ENCODE measurements at places on chromosomes 12 and 14.

GRCh38 chr14:22305607-22306006 lies 283.4 kb downstream of the DAD1 start:
- peak; percentile 15 for DNase-seq

- no peak for DNase-seq
These were observed 2.1 kb upstream of the FAIM2 start for GRCh38 chr12:49905718-49906314.

- DNase-seq = no peak
These were observed 11.5 kb downstream of the SPTSSA start for GRCh38 chr14:34450542-34450915.

- no peak for DNase-seq
These were observed 49.7 kb downstream of the CYP46A1 start for GRCh38 chr14:99733540-99734405.

GRCh38 chr12:106493531-106493930 lies 89.3 kb upstream of the RFX4 start:
- DNase-seq = no peak

- DNase-seq = no peak
These were observed 100.7 kb downstream of the SMOC1 start for GRCh38 chr14:69979882-69980281.

DNA sequence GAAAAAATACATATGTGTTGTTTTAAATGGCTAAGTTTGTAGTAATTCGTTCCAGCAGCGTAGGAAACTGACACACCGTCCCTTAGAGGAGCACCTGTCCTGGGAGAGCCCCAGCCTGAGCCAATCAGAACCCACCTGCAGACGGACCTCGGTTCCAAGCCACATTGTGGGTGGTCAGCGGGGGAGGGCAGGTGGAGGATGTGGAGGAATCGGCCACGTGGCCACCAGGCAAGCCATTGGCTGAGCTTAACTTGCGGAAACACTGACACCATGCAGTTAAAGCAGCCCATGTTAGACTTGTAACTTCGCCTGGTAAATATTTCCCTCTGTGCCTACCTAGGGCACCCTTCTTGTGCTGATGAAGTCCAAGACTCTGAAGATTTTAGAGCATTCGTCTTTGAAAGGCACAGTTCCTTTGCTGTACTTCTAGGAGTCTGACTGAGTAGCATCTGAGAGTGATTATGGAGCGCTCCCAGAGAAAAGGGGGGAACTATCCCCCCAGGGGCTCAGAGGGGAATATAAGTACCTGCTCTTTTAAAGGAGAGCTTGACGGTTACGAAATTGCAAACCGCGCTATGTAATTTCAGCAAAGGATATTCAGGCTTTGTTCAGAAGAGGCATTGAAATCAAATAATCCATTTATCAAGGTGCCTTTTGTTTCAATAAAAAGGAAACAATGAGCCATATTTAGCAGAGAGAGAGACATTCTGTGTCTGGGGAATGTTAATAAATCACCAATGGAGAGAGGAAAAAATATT lies 135.7 kb downstream of the TMEM132C start:
- no peak for DNase-seq

DNA sequence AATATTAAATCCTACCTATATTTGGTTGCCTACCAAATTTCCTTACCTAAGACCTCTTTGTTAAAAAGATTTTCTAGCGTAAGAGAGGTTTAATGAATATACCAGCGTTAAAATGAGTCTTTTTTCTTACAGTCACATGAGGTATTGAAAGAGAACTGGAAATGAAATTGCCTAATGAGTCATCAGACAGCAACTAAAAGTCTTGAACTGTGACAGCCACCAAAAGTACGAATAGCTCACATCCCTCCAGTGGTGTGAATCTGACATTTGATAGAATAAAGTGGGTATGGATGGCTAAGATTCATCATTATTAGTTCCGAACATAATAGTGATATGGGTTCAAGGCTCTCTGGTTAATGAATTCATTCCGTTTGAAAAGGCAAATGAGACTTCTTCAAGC lies 1297.3 kb downstream of the AACS start:
- DNase-seq = no peak

GRCh38 chr12:92059960-92060359 lies 85.7 kb downstream of the BTG1 start:
- DNase-seq = no peak

- DNase-seq = no peak
These were observed 357.1 kb upstream of the PDE3A start for GRCh38 chr12:20011200-20011599.

- no peak for DNase-seq
These were observed 50.1 kb upstream of the OR5AU1 start for GRCh38 chr14:21205678-21206581.

DNA sequence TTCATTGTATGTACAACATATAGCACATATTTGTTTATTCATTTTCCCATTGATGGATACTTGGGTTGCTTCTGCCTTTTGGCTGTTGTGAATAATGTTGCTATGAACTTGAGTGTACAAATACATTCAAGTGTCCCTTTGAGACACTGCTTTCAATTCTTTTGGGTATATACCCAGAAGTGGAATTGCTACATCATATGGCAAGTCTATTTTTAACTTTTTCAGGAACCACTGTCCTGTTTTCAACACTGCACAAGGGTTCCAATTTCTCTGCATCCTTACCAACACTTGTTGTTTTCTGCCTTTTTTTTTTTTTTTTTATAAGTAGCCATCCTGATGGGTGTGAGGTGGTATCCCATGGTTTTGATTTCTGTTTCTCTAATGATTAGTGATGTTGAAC lies 15.9 kb downstream of the RBMS2 start:
- DNase-seq = no peak

DNA sequence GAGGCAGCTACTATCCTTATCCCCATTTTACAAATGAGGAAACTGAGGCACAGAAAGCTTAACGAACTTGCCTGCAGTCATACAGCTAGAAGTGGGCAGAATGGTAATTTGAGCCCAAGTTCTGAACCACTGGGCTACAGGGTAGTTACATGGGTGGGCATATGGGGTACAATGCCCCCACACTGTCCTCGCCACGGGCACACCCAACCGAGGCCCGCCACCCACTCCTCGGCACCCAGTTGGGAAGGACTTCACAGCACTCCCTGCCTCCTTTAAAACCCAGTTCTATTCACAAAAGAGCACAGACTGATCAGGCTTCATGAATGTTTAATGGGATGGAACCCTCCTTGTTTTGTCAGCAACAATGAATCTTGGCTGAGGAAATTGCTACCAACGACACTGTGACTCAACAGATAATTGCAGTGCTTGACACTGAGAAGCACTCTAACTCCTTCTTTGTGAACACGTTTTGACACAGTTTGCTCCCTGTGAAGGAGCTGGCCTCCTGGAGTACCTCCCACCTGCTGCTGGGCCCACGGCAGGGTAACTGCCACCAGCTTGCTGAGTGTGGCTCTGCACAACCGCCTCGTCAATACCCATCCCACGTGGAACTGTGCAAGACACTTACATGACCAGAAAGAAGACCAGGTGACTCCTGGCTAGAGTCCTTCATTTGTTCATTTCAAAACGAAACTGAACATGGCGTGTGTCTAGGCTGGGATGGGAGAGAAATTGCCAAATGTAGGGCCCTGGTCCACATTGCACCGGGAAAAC lies 63.5 kb downstream of the CLMN start:
- DNase-seq = no peak

DNA sequence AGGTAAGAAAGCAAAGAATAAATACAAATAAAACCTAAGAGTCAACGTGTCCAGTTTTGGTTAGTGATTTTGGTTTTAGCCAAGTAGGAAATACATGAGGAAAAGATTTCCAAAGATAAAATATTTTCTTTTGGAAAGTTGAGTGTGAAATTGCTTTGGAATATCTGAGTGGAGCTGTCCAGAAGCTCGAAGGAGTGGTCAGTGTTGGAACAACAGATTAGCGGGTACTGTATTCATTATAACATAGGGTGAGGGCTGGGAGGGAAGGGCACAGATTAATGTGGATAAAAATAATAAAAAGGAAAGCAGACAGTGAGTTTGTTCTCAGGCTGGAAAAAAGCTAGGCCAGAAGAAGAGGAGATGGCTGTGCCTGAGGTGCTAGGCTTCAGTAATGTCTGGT lies 101.5 kb upstream of the SLCO1C1 start:
- no peak for DNase-seq

DNA sequence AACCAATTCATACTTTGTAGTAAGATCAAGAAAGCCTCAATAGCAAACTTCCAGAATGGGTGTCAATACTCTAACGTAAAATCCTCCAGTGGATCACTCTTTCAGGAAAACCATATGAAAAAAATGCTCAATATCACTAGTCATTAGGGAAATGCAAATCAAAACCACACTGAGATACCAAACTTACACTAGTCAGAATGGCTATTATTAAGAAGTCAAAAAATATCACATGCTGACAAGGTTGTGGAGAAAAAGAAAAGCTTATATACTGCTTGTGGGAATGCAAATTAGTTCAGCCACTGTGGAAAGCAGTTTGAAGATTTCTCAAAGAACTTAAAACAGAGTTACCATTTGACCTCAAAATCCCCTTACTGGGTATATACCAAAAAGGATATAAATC lies 49.5 kb upstream of the ATXN7L3B start:
- DNase-seq = no peak

DNA sequence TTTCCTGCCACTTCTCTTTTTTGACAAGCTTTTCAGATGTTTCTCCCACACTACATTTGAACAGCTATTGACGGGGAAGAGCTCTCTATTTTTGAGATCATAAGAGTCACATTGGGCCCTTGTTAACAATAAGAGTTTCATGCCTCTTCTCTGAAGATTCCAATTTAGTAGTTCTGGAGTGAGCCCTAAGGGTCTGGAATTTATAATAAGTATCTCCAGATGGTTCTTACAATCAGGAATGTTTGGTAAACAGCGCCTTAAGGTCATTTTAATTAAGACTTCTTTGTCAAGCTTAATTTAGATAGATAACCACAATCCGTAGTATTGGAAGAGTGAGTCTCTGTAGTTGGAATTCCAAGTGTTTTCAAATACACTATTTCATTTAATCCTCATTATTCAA lies 60.6 kb upstream of the HECTD1 start:
- DNase-seq = no peak

DNA sequence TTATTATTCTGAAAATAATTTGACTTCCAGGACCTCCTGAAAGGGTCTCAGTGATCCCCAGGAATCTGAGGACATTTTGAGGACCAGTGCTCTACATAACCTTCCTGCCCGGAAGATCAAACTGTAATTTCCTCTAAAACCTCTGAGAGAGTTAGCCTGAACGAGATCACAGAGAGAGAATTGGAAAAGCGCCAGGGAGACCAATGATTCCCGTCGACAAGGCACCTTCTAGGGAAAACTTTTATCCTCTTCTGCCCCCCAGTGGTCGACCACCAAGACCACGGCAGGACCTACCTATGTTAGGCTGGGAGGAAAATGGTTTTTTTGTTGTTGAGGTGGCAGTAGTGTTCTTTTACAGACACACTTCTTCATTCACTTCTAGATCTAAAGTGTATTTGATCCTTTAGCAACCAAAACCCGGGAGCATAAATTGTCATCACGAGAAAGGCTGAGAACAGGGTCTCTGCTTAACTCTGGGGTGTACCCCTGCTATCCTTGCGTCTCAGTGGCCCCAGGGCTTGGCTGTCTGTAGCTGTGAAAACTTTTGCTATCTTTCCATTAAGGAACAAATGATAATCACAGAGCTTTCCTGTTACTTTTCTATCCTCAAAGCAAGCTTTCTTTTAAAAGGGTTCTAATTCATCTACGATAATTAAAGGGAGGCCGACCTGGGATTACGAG lies 62.9 kb upstream of the NID2 start:
- peak; percentile 64 for DNase-seq

GRCh38 chr14:92584816-92585215 lies 71.2 kb downstream of the RIN3 start:
- DNase-seq = no peak

DNA sequence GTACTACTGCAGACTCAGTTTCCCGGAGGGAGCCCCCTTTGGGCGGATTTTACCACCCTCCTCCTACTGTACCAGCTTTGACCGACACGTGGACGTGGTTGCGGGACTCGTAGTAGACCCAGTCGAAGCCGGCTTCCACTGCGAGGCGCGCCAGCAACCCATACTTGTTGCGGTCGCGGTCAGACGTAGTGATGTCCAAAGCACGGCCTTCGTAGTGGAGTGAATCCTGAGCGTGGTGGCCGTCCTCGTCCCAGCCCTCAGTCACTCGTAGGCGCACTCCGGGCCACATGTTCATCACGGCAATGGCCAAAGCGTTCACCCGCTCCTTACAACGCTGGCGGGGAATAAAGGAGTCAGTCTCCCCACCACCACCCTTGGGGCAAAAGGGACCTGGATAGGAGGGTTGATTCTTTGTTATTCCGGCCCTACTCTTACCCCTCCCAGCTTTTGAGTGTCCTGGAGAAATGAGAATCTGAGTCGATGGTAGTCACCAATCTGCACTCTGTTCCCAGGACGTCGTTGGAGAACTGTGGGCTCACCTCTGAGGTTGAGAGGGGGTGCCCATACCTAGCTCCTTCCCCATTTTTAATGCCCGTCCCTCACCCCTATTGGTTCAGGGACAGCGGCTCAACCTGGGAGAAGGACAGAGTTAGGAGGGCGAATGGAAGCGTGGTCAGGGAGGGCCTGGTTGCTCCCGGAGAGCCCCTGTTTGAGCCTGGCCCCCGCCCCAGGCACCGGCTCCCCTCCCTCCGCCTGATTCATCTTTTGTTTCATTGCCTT lies 3.4 kb downstream of the DHH start:
- DNase-seq = no peak

DNA sequence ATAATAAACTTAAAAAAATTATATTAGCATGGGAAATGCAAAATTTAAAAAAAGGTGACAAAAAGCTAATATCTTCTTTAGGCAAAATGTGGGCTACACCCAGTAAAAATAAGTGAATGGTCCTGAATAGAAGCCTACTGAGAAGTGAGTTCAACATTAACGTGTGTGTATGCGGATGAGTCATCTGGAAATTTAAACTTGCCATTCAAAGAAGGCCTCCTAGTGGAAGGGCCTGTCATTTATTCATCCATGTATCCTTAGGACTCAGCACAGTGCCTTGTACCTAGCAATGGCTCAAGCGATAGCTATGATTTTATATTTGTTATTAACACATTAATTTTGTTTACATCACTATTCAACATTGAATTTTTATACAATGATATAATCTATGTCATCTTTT lies 226.2 kb downstream of the NUBPL start:
- DNase-seq = no peak

- no peak for DNase-seq
These were observed 35.2 kb downstream of the TDG start for GRCh38 chr12:104000807-104001434.

Data from GM20000 (cell line).